Esophagus squamous epithelium (tissue), 5 donors: ENCODE measurements at places on chromosomes 6 and 20.

- DNase-seq = no peak
Observed at GRCh38 chr20:35561268-35561667, 19.4 kb downstream of the ERGIC3 start.

DNA sequence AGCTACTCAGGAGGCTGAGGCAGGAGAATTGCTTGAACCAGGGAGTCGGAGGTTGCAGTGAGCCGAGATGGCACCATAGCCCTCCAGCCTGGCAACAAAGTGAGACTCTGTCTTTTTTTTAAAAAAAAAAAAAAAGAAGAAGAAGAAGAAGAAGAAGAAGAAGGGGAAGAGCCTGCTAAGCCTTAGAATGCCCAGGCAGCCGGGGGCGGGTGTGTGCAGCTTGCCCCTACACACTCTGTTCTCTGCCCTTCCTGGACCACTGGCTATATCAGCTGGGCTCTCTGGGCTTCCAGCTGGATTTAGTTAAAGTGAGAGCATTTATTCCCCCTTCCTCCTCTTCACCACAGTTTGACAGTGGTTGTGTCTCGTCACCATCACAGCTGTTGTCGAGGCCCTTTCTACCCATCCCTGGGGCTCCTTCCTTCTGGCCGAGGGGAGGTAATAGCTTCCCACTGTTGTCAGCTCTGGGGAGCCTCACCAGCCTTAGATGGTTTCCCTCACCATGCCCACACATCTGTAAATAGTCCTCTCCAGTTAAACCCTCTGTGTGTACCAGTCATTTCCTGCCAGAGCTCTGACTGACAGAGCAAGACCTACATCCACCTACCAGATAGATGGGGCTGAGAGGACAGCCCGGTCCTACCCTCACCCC is 77.6 kb downstream of the TRERF1 start:
- no peak for DNase-seq

GRCh38 chr6:97427648-97428047 is 144.6 kb upstream of the MMS22L start:
- no peak for DNase-seq

- DNase-seq = no peak
Observed at GRCh38 chr20:57291003-57291402, 24.6 kb upstream of the BMP7 start.

- no peak for DNase-seq
Observed at GRCh38 chr20:42572320-42573016, 617.2 kb downstream of the PTPRT start.

- DNase-seq = no peak
Observed at GRCh38 chr20:57470666-57471495, 54.1 kb downstream of the CTCFL start.

GRCh38 chr6:153312634-153313033 is 181.6 kb upstream of the RGS17 start:
- no peak for DNase-seq

GRCh38 chr6:89887452-89888137 is 6.7 kb upstream of the GJA10 start:
- DNase-seq = no peak

DNA sequence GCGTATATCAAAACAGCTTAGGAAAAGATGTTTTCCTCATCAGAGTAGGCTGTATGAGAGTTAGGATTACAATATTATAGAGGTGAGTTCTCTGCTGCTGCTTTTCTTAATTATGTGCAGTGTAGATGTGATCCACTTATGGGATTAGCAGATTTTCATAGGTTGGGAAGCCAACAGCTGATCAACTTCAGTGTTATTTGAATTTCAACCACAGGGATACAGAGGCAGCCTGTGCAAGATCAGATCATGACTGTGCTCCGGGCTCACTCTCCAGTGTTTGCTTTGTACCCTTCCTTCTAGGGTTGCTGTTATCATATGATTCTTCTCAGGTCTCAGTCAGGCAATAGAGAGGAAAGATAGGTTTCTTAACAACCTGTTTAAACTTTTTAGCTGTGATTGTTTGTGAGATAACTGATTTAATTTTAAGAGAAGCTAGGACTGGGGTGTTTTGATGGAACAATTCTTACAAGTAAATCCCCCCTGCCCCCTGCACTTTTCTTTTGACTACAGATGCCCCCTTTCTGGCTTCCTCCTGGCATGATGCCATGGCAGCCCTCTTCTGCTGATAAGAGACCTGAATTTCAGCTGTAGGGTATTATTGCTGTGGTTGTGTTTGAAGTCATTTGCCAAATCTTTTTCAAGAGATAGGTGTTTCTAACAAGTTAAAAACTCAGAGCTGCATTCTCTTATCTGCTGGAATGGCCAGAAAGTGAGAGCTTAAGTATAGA is 8.5 kb downstream of the RNF8 start:
- no peak for DNase-seq

GRCh38 chr6:40738551-40739193 is 151.5 kb upstream of the LRFN2 start:
- no peak for DNase-seq

DNA sequence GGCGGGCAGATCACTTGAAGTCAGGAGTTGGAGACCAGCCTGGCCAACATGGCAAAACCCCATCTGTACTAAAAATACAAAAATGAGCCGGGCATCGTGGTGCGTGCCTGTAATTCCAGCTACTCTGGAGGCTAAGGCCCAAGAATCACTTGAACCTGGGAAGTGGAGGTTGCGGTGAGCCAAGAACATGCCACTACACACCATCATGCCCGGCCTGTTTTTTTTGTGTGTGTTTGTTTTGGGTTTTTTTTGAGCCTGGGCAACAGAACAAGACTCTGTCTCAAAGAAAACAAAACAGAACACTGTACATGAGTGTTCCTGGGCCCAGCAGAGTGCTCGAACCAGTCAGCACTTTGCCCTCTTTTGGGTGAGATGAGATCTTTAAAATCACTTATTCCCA is 159.1 kb downstream of the MTHFD1L start:
- DNase-seq = no peak

- DNase-seq = no peak
Observed at GRCh38 chr6:27161603-27161945, 85.9 kb upstream of the PRSS16 start.

DNA sequence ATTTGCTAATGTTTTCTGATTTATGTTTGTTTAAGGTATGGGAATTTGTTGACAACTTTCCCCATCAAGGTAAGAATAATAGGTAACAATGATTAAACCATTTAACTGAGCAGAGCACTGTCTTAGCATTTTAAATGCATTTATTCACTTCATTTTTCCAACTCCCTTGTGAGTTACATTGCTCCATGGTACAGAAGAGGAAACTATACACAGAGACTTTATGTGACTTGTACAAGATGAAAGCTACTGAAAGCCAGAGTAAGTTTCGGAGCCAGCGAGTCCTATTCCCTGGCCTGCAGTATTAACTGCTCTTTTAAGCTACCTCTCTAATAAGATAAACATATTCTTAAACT is 708.8 kb downstream of the HDGFL1 start:
- no peak for DNase-seq

DNA sequence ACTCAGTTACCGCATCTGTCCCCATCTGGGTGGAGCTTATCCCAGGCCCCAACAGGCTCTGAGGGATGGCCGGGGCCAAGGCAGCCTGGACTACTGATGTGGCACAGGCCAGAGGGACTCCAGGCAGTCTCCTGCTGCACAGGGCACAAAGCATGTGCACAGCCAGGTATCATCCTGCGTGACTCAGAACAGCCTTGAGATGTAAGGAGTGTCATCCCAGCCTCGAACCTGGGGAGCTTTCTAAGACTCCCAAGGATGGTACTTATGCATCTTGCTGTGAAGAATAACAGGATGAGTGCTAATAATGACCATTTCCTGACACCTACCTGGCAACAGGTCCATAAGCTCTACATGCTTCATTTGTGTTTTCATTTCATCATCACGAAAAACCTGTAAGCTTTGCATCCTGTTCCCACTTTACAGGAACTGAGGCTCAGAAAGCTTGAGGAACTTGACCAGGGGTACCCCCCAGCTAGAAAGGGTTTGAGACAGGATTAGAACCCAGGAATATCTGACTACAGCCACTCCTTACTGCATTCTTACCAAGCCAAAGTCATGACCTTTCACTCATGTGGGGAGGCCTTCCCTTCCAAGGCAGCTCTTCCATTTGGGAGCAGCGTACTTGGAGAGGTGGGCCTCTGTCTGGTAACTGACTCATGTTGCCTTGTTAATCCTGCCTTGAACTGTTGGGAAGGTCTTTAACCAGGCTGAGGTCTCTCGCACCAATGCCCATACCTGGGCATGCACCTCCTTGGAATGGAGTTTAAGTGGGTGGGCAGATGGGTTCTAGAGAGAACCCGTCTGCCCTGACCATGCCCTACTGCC is 1.9 kb downstream of the TRIB3 start:
- no peak for DNase-seq

DNA sequence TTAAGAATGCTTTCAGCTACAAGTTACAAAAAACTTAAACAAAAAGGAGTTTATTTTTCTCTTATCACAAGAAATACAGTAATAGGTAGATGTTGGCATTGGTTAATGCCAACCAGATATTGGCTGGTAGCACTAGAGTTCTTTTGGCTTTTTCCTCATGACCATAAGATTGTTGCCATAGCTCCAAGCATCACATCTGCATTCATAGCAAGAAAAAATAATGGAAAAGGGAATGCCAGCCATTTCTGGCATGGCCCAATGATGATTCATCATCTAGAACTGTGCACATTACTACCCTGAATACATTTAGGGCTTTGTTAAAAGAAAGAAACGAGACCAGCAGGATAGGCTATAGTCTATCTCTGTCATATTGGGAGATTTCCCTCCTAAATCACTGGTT is 20.8 kb upstream of the SIRT5 start:
- DNase-seq = no peak

GRCh38 chr6:129104560-129104959 is 221.6 kb downstream of the LAMA2 start:
- DNase-seq = no peak

- no peak for DNase-seq
Observed at GRCh38 chr6:127586372-127586771, 9.4 kb downstream of the C6orf58 start.

DNA sequence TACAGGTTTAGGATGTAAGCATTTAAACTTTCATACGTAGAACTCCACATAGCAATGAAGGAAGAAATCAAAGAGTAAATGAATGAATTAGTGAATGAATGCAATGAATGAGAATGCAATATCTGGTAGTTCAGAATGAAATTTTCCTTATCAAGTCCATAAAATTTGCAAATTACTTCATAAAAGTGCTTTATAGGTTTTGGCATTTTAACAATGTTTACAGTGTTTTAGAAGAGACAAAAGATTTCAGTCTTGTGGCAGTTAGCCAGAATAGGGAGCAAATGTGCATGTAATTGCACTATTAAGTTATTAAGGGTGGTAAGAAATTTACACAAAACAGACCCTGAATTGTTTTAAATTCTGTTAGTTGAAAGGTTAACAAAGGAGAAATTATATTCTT is 739.4 kb upstream of the FLRT3 start:
- DNase-seq = no peak

DNA sequence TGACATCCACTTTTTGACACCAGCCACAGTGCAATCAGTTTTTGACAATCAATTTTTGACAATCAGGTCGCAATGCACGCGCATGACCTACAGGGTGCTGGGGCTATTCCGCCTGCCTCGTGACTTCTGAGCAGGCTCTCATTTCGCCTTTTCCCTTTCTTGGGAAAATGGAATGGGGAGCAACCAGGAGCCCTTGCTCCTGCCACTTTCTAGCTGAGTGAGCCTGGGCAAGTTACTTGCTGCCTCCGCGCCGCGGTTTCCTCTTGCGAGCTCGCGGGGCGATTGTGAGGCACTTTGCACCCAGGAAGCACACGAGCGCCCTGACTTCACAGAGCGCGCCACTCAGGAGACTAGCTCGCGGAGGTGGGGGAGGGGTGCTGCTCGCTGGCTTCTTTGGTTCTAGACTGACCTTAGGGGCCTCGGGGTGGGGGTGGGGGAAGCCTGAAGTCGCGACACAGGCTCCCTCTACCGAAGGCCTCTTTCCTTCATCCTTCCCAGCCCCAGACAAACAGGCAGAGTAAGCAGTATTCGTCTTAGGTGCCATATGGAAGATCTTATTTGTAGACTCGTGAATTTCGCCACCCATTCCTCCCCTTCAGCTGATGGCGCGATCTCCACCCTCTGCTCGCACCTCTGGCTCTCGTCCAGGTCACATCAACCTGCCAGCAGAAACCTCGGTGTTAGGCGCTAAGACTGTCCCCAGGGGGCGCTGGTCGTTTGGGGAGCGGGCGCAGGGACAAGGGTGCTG is 4.6 kb downstream of the TP53TG5 start:
- no peak for DNase-seq

- no peak for DNase-seq
Observed at GRCh38 chr20:21801193-21801592, 95.7 kb downstream of the PAX1 start.

GRCh38 chr20:62900052-62900691 is 26.1 kb downstream of the DIDO1 start:
- DNase-seq = no peak

- DNase-seq = no peak
Observed at GRCh38 chr6:14711704-14712379, 534.0 kb upstream of the JARID2 start.

DNA sequence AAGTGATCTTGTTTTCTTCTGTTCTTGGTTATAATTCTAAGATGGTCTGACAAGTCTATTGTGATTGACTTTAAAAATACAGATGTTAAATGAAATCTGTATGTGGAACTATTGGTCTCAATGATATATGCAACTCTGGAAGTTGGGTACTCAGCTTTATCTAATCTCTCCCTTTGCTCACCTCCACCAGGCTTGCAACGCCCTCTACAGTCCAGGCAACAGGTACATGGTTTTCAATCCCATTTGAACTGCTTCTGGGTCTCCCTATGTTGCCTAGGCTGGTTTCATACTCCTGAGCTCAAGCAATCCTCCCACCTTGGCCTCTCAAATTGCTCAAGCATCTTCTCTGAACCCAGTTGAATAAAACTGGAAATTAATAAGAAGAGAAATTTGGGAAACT is 25.6 kb upstream of the HLA-DQB1 start:
- no peak for DNase-seq

DNA sequence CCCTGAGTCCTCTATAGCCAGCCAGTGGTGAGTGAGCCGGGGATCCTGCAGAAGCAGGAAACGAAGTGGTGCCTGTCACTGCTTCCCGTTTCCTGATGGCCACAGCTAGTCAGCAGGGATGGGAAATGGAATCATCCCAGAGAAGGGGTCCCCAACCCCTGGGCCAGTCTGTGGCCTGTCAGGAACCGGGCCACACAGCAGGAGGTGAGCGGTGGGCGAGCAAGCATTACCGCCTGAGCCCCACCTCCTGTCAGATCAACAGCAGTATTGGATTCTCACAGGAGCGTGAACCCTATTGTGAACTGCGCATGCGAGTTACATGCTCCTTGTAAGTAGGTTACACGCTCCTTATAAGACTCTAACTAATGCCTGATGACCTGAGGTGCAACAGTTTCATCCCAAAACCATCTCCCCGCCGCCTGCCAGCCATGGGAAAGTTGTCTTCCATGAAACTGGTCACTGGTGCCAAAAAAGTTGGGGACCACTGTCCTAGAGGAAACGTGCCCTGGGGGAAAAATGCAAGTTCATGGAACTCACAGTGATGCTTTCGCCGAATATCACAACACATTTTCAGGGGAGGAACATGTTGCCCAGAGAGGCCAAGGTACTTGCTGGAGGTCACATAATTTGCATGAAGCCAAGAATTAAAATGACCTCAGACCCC is 113.8 kb downstream of the JPH2 start:
- DNase-seq = no peak

- DNase-seq = no peak
Observed at GRCh38 chr6:147651249-147652063, 143.0 kb downstream of the SAMD5 start.
